ENCODE measurements at places on chromosomes 5 and 9. TPM values are rescaled to one million over a fixed set of nuclear protein-coding genes. Genes with fewer than 3 reads are reported as not detected.
A peak's percentile ranks its signal among the peaks of the same experiment; 100 is the strongest.

DNA sequence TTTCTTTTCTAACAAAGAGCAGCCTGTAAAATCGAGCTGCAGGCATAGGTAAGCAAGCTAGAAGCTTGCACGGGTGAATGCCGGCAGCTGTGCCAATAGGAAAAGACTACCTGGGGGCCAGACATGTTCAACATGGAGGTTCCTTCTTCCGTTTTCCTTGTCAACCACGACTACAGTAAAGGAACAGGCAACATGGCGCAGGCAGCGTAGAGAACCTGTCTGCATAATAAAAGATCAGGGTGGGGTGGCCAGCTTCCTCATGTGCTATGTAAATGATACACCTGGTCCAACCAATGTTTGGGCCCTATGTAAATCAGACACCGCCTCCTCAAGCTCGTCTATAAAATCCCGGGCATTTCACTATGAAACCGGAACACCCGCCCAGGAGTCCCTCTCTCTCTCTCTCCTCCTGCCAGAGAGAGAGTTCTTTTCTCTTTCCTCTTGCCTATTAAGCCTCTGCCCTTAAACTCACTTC, 103.8 kb upstream of the LIFR start:
- H3K27ac ChIP-seq, result peak overlapping the region; percentile 70
- peak; percentile 93 for DNase-seq
- H3K36me3 ChIP-seq, result no peaks in the 10 kb centered on the region
- H3K27me3 ChIP-seq, result no peaks in the 10 kb centered on the region
- H3K4me3 ChIP-seq, result peak overlapping the region; percentile 34
- no peaks in the 10 kb centered on the region for H3K4me1 ChIP-seq

- H3K27me3 ChIP-seq, result no peaks in the 10 kb centered on the region
- H3K36me3 ChIP-seq, result no peaks in the 10 kb centered on the region
- H3K4me3 ChIP-seq, result peak overlapping the region; percentile 65
- peaks cover 3% of the 10 kb centered on the region for H3K4me1 ChIP-seq
Observed at GRCh38 chr9:87498811-87499360, 1.2 kb downstream of the DAPK1 start.

DNA sequence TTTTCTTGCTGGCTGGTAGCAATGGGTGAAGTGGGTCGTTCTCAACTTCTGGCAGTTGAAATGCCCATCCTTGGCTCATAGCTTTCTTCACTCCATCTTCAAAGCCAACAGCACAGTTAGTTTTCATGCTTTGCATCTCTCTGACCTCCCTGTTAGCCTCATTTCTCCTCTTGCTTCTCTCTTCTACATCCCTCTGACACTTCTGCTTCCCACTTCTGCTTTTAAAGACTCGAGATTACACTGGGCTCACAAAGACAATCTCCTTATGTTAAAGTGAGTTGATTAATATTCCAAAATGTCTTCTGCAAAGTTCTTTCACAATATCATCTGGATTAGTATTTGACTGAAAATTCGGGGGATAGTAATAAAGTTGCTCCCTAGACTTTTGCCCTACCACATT, 684.8 kb upstream of the CCNG1 start:
- no peak for DNase-seq
- no peaks in the 10 kb centered on the region for H3K36me3 ChIP-seq
- H3K4me3 ChIP-seq, result no peak overlapping the region
- no peaks in the 10 kb centered on the region for H3K4me1 ChIP-seq
- no peak overlapping the region for H3K27ac ChIP-seq

GRCh38 chr5:171494452-171495121, 75.1 kb downstream of the FGF18 start:
- no peaks in the 10 kb centered on the region for H3K36me3 ChIP-seq
- no peak for DNase-seq
- no peaks in the 10 kb centered on the region for H3K4me1 ChIP-seq
- no peaks in the 10 kb centered on the region for H3K27me3 ChIP-seq
- no peak overlapping the region for H3K4me3 ChIP-seq

DNA sequence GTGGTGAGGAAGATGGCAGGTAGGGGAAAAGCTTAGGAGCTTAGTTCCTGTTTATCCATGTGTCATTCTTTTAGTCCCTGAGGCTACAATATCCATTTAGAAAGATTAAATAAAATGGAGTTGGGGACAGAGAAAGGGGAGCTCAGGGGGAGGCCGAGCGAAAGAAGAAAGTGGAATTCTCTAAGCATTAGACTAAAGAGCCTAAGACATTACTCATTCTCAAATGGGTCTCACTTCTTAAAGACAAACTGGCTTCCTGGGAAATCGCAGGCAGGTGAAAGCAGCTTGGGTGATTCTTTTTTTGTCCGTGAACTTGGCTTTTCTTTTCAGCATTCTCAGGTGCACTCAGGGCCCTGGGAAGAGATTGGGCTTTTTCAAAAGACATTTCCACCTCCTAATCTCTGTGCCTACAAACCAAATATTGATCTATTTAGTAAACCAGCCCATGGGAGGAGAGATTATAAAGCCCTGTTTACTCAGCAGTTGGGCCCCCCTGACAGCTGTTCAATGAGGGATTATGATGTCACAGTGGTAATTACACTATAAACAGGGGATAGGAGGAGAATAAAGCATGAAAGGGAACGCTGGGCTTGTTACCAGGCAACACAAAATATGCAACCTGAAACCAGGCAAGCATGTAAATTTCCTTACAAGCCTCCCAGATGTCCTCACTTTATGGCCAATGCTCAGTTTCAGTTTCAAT, 584.0 kb downstream of the ACTL7B start:
- H3K4me3 ChIP-seq, result peak overlapping the region; percentile 4
- H3K27me3 ChIP-seq, result no peaks in the 10 kb centered on the region
- H3K36me3 ChIP-seq, result no peaks in the 10 kb centered on the region
- no peaks in the 10 kb centered on the region for H3K4me1 ChIP-seq

GRCh38 chr9:33946779-33947535, 101.7 kb downstream of the UBAP2 start:
- no peak overlapping the region for H3K27ac ChIP-seq
- no peaks in the 10 kb centered on the region for H3K27me3 ChIP-seq
- H3K4me3 ChIP-seq, result no peak overlapping the region

GRCh38 chr5:101796427-101796826, 499.7 kb downstream of the SLCO4C1 start:
- no peaks in the 10 kb centered on the region for H3K4me1 ChIP-seq
- H3K4me3 ChIP-seq, result no peak overlapping the region
- H3K27ac ChIP-seq, result no peak overlapping the region
- no peaks in the 10 kb centered on the region for H3K36me3 ChIP-seq

GRCh38 chr5:55665065-55665464, 47.1 kb downstream of the SLC38A9 start:
- H3K27ac ChIP-seq, result no peak overlapping the region
- H3K4me3 ChIP-seq, result no peak overlapping the region
- no peaks in the 10 kb centered on the region for H3K27me3 ChIP-seq

DNA sequence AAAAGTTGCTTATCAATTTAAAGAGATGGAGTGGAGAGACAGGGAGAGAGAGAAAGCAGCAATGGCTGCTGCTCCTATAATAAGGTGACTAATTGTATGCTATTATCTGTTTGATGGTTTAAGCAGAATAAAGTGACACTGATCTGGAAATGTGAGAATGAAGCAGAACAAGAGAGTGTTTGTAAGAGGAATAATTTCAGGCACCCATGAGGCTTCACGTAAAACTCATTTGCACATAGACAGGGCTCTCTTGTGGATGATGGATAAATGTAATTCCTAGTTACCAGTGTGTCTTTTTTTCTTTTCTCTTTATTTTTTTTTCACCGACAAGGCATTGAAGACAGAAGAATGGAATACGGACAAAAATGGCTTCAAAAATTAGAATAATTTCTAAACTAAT, 228.8 kb upstream of the TYRP1 start:
- H3K4me3 ChIP-seq, result no peak overlapping the region
- H3K27me3 ChIP-seq, result no peaks in the 10 kb centered on the region
- H3K27ac ChIP-seq, result no peak overlapping the region
- no peaks in the 10 kb centered on the region for H3K36me3 ChIP-seq
- no peaks in the 10 kb centered on the region for H3K4me1 ChIP-seq

GRCh38 chr5:156783092-156783491, 67.0 kb upstream of the PPP1R2B start:
- no peaks in the 10 kb centered on the region for H3K4me1 ChIP-seq
- DNase-seq, result no peak
- no peaks in the 10 kb centered on the region for H3K36me3 ChIP-seq
- H3K27me3 ChIP-seq, result no peaks in the 10 kb centered on the region
- no peak overlapping the region for H3K4me3 ChIP-seq
- no peak overlapping the region for H3K27ac ChIP-seq

DNA sequence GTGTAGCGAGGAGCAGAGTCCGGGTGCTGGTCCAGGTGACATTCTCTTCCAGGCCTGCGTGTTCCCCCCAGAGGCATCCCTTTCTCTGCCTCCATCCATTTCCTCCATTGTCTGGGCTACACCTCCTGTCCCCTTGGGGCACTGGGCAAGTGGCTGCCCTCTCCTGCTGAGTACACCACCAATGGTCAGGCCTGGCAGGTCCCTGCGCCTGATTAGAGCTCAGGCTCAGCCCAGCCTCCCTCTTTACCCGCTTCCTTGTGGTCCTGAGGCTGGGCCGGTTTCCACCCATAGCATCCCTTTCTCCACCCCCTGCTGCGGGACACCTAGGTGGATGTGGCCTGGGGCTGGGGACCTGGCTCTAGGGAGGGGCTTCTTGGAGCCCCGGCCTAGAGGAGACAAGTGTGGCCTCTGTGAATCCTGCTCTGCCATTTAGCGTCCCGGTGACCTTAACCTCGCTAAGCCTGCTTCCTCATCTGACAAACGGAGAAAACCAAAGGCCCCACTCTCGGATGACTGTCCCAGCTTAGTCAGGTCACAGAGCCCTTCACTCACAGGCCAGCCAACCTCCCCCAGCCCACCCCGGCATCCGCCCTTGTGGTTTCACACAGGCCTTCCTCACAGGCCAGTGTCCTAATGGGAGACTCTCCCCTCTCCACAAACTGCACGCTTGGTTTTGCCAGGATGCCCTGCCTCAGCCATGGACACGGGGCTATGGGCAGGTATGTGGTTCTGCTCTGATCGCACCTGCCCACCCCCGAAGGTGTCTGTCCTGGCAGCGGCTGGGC, 12.9 kb downstream of the DOLPP1 start:
- H3K27ac ChIP-seq, result no peak overlapping the region
- H3K36me3 ChIP-seq, result no peaks in the 10 kb centered on the region
- no peaks in the 10 kb centered on the region for H3K4me1 ChIP-seq
- no peak overlapping the region for H3K4me3 ChIP-seq
- no peak for DNase-seq

DNA sequence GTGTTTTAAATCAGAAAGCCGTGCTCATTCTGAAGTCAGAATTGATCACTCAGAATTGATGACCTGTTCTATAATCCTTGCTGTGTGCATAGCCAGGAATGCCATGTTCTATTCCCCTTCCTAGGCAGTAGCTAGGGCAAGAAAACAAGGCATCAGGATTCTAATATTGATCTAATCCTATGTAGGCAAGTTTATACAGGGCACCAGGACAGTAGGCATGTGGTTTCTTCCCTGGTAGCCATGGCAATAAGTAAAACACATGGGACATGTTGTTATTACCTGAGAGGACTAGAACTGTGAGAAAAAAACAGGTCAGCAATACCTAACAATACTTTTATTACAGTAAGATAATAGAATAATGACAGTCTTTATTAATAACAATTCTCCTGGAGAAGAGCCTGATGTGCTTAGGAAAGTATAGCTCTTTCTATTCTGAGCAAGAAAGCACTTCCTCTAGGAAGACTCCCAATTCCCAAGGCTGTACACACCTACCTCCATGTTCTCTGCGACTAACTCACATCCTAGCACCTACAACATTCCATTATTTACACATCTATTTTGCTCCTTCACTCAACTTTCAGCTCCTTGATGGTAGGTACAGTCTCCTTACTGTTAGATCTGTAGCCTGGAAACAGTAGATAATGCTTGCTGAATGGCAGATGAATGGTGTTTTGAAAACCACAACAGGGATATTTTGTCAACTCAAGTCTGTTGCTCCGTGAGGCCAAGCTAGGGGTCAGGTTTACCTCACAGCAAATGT, 70.8 kb downstream of the STX17 start:
- DNase-seq, result no peak
- no peaks in the 10 kb centered on the region for H3K4me1 ChIP-seq
- no peak overlapping the region for H3K27ac ChIP-seq
- H3K4me3 ChIP-seq, result no peak overlapping the region
- H3K36me3 ChIP-seq, result no peaks in the 10 kb centered on the region

DNA sequence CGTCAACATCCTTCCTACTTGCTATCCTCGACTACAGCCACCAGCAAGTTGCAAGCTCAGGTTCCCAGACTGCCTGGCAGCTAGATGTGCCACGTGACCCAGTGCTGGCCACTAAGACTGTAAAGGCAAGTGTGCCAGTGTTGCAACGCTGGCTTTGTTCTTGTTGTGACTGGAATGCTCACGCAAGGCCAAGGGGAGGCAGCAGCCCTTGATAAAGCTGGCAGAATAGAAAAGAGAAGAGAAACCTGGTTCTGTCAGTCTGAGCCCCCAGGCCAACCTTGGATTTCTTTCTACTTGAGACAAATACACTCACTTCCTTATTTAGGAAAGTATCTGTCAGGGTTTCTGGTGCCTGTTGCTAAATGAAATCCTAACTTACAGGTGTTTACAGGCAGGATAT, 113.0 kb downstream of the KLHL3 start:
- H3K4me1 ChIP-seq, result peaks cover 4% of the 10 kb centered on the region
- DNase-seq, result peak; percentile 93
- H3K4me3 ChIP-seq, result no peak overlapping the region

GRCh38 chr9:120412425-120412951, 167.5 kb downstream of the CDK5RAP2 start:
- no peaks in the 10 kb centered on the region for H3K36me3 ChIP-seq
- H3K4me3 ChIP-seq, result no peak overlapping the region
- peak; percentile 58 for DNase-seq
- H3K27me3 ChIP-seq, result no peaks in the 10 kb centered on the region
- peaks cover 13% of the 10 kb centered on the region for H3K4me1 ChIP-seq

- no peak for DNase-seq
- no peaks in the 10 kb centered on the region for H3K4me1 ChIP-seq
- no peak overlapping the region for H3K4me3 ChIP-seq
- H3K36me3 ChIP-seq, result no peaks in the 10 kb centered on the region
Observed at GRCh38 chr5:38563624-38564023, 7.2 kb upstream of the LIFR start.

DNA sequence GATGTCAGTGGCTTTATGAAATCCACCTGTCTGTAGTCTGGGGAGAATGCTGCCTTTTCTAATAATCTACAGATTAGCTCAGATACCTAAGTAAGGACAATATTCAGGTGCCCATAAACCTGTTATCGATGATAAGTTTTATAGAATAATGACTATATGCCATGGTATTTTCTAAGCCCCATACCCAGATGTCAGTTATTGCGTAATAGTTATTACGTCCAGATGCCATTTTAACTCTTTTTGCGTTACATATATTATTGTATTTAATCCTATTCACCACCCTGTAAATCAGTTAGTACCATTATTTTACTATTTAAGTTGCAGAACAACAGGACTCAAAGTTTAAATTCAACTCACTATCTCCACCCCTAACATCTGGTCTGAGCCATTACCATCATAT, 1343.9 kb upstream of the ACO1 start:
- no peaks in the 10 kb centered on the region for H3K36me3 ChIP-seq
- H3K4me1 ChIP-seq, result no peaks in the 10 kb centered on the region
- H3K27ac ChIP-seq, result no peak overlapping the region
- H3K27me3 ChIP-seq, result no peaks in the 10 kb centered on the region
- no peak for DNase-seq

- H3K27ac ChIP-seq, result no peak overlapping the region
- H3K4me3 ChIP-seq, result no peak overlapping the region
- H3K36me3 ChIP-seq, result no peaks in the 10 kb centered on the region
- no peaks in the 10 kb centered on the region for H3K4me1 ChIP-seq
Observed at GRCh38 chr5:173302546-173303155, 25.6 kb downstream of the STC2 start.

The TMEM174 gene
- total RNA-seq, result not detected

The RAB3C gene
- total RNA-seq, result 0.45 TPM

The CKS2 gene
- 87.4 TPM for total RNA-seq

The LCN15 gene
- not detected for total RNA-seq

The EQTN gene
- total RNA-seq, result not detected

The NOL6 gene
- 30.9 TPM for total RNA-seq

The RC3H2 gene
- total RNA-seq, result 47.9 TPM

The SLC6A18 gene
- total RNA-seq, result not detected

The PAPPA gene
- total RNA-seq, result 1.8 TPM

The SLC31A2 gene
- total RNA-seq, result 34.3 TPM

The SCGB3A2 gene
- total RNA-seq, result not detected
